ENCODE measurements at places on chromosomes 13 and 19.

- no peak for DNase-seq
Measured at GRCh38 chr13:30388406-30389283, 33.6 kb upstream of the UBE2L5 start.

- DNase-seq = no peak
Measured at GRCh38 chr13:30991184-30991583, 58.7 kb downstream of the TEX26 start.

GRCh38 chr19:10104130-10104513 is 1.6 kb upstream of the ANGPTL6 start:
- DNase-seq = no peak

DNA sequence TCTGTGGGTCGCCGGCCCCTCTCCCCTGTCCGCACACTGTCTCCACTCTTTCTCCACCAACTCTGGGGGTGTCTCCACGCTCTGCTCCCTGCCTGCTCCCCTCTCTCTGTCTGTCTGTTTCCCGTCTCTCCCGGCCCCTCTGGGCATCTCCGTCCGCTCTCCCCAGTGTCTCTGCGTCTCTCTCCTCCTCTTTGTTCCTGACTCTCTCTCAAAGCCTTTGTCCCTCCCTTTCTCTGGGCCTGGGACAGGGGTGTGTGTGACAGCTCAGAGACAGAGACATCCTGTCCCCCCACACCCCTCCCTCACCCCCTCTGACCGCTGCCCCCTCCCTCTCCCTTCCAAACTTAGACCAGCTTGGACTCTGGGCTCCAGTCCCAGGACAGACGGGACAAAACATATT is 668 bp upstream of the SBK3 start:
- DNase-seq = no peak

- no peak for DNase-seq
Measured at GRCh38 chr13:29767006-29767405, 83.4 kb downstream of the UBL3 start.

- no peak for DNase-seq
Measured at GRCh38 chr13:43284162-43284561, 260.8 kb downstream of the DNAJC15 start.

- no peak for DNase-seq
Measured at GRCh38 chr19:57773488-57773887, 4.0 kb downstream of the ZNF586 start.

GRCh38 chr19:44796701-44797115 is 12.2 kb upstream of the BCAM start:
- peak; percentile 82 for DNase-seq

- no peak for DNase-seq
Measured at GRCh38 chr19:34363094-34363493, 1.9 kb upstream of the GPI start.

DNA sequence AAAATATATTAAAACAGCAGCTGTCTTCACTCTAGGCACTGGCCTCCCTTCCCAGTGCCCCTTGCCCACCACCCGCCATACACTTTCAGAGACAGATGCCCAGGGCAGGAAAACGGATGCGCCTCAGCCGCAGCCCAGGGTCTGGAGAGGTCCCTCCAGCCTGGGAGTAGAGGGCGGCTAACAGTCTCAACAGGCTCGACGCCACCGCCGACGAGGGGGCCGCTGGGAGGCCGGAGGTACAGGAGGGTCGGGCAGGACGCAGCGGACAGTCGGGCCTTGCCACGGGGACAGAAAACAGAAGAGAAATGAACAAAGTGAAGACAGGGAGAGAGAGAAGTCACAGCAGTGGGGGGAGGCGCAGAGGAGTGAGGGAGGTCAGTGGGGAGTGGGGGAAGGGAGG is 27.1 kb downstream of the C19orf47 start:
- DNase-seq = no peak

DNA sequence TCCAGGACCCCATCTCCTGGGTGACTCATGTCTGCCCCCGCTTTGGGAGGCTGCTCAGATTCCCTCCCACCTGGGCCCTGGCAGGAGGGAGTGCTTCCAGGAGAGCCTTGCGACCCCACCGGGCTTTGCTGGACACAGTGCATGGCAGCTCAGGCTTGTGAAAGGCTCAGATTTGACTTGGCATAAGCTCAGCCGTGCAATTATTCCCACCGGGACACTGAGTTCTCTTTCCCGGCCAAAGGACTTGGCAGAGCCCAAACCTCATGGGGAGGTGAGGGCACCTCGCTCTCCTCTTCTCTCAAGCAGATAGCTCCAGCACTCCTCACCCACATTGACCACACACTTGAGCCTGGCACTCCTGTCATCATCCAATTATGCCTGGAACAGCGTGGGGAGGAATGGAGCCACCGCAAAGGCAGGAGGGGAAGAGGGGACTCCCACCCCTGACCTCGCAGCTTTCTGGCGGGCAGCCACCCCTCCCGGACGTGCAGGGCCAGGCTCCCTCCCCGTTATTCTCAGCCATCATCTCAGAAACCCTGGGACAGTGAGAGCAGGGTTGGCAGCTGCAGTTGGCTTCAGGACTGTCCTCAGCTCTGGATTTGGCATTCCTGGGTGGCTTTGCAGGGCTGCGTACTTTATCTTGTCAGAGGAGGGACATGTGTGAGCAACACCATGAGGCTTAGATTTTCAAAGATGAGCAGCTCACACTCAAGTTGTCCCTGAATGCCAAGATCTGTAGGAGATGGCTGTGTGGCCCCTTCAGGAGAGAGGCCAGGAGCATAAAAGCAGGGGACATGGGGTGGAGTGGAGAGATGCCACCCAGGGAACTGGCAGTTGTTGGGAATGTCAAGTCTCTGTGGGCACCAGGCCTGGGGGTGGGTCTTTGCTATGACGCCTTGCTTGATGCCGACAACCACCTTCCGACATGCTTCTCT is 306.2 kb downstream of the TEX29 start:
- no peak for DNase-seq

GRCh38 chr13:90806892-90807291 is 540.6 kb upstream of the MIR17HG start:
- DNase-seq = no peak

DNA sequence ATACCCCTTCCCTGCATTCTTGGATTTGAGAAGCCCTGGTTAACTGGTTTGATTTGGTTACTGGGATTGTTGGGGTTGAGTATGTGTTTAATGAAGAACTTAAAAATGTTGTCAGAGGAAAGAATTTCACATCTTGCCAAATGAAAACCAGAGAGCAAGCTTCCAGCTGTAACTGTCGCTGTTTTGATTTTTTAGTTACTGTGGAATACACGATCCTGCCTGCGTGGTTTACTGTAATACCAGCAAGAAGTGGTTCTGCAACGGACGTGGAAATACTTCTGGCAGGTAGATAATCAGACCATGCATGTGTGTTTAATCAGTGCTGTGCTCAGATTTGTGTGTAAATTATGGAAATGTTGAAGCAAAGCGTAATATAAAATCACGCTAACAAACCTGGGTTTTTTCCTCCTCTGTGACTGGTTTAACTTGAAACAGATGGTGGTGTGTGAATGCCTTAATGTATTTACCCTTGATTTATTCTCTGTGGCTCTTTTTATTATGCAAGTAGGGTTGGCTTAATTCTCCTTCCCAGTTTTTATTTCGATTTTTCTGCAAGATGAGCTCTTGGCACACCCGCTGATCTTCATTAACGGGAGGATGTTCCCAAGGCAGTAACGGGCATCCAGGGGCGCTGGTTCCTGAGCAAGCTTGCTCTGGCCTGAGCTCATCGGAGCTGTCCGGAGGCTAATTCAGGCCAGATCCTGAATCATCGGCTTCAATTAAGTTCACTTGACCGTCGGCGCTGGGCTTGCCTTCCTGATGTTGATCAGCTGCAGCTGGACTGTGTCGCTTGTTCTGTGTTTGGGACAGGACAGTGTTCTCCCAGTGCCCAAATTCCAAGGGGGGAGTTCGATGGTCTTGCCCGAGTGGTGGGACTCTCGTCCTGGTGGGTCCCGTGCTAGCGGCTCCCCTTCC is 16.0 kb downstream of the UPF1 start:
- no peak for DNase-seq

- DNase-seq = no peak
Measured at GRCh38 chr13:50722440-50723125, 120.9 kb downstream of the DLEU7 start.

DNA sequence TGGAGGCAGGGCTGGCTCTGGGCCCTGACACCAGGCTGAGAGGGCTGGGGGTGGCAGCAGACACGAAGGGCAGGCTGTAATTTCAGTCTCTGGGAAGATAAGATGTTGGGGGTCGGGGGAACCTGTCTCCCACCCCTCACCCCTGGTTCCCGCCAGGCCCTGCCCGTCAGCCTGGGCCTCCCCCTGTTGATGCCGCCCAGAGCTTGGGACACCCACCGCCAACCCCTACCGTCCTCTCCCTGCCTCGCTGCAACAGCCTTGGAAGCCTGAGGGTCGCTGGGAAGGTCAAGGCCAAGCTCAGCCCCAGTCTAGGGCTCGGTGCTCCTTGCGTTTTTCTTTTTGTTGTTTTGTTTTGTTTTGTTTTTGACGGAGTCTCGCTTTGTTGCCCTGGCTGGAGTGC is 14.5 kb downstream of the PALM start:
- no peak for DNase-seq

DNA sequence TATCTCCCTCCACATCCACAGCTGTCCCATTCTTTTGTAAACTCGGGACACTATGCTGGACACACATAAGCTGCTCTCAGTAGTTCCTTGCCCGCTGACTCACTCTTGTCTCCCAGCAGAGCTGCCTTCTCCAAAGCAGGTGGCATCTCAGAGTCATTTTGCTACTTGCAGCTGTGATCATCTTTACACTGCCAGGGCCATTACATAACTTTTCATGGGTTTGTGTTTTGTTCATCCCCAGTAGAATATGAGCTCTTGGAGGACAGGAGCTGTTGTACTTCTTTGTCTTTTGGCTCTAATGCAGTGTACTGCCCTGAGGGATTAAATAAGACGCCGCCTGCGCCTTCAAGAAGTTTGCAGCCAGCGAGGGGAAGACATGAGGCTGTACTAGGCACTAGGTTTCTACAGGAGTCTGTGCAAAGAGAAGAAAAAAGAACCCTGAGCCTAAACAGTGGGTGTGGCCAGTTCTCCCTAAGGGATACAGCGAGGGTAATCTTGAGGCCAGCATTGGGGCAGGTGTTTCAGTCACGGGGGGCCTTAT is 40.8 kb upstream of the GPR183 start:
- no peak for DNase-seq

DNA sequence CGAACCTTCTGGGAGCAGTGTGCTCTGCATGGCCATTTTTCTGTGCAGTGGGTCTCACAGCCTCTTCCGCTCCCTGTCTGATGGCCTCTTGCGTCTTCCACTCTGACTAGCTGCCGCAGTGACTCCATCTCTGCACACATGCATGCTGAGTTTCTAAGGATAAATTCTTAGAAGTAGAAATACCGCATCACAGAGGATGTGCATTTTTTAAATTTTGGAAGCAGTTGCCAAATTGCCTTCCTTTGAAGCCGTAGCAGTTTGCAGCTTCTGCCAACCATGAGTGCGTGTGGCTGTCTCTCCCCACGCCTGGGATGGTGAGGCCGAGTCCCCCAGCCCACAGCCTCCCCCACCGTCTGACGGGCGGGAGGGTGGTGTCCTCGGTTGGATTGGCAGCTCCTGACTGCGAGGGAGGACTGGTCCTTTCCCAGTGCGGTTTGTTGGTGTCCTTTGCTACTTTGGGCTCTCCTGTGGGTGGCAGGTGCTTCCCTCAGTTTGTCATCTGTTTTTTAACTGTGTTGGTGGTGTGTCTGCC is 9.8 kb downstream of the FZR1 start:
- DNase-seq = no peak

- no peak for DNase-seq
Measured at GRCh38 chr19:40581531-40581930, 4.9 kb downstream of the SHKBP1 start.

DNA sequence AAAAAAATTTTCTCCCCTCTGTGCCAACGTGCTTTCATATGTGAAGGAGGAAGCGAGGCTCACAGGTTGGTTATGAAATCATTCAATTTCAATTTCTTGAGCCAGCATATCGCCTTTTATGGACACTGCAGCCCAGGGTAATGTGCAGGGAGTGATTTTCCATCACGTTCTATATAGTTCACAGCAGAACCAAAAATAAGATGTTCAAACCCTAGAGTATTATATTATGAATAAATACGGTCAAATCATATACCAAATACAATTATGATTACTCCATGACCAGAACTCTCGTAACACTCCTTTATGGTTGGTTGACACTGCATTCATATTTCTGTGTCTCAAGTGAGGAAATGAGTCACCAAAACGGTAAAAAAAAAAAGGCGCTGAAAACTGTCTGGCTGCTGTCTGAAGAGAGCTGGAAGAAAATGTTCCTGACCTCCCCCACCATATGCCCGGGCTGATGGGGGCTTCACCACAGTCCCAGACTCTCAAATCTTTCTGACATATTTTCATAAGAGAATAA is 75.8 kb upstream of the UBAC2 start:
- no peak for DNase-seq

DNA sequence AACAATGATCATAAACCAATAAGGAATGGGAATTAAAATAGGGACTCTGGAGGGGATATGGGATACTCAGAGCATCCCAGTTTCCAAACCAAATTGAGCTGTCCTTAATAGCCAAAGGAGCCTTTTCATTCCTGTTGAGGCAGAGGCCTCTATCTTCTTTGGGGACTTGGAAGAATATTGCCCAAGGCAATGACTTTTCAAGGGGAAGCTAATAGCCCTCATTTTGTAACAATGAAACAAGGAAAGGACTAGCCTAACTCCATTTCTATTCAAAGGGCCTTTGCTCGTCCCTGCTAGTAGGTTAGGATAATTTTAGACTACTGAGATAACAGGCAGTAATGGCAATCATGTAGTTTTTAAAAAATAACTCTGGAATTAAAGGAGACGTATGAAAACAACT is 789.8 kb upstream of the SLITRK5 start:
- no peak for DNase-seq

DNA sequence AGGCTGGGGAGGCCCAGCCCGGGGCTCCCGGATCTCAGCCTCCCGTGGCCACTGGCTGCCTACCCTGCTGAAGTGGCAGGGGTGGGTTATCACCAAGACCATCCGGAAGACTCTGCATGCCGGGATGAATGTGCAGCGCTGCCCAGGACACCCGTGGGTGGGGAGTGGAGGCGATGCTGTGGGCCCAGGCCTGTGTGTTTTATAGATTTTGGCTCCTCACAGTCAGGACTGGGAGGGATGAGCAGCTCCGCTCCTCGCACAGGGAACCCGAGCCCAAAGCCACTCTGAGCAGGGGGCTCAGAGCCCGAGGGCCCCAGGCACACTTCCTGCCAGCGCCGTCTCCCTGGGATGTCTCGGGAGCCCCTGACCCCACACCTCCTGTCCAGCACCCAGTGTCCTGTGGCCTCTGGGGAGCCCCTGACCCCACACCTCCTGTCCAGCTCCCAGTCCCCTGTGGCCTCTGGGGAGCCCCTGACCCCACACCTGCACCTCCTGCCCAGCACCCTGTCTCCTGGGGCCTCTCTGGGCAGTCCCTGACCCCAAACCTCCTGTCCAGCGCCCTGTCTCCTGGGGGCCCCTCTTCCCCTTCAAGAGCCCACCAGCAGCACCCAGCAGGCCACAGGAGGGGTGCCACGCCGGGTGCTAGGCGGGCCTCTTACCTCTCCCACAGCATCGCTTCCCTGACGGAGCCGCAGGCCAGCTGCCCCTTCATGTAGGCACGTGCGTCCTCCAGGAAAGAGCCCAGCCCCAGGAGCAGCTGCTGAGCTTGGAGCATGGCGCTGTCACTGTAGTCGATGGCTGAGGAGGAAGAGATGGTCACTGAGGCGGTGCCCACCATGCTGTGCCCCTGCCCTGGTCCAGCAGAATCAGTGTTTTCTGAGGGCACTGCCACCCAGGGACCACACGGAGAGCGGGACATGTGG is 31.4 kb downstream of the NAXD start:
- DNase-seq = no peak

All from NCI-H774 (cell line).